GM03348 (cell line): ENCODE measurements at places on chromosomes 13 and 19.

- DNase-seq = no peak
Measured at GRCh38 chr13:32068255-32068654, 36.7 kb downstream of the FRY start.

- DNase-seq = no peak
Measured at GRCh38 chr19:21463449-21464105, 41.8 kb upstream of the ZNF429 start.

- no peak for DNase-seq
Measured at GRCh38 chr13:99218545-99218944, 17.9 kb downstream of the UBAC2 start.

- DNase-seq = no peak
Measured at GRCh38 chr13:113643593-113643992, 14.4 kb downstream of the ATP4B start.
